ENCODE measurements at places on chromosomes 6 and 20.

DNA sequence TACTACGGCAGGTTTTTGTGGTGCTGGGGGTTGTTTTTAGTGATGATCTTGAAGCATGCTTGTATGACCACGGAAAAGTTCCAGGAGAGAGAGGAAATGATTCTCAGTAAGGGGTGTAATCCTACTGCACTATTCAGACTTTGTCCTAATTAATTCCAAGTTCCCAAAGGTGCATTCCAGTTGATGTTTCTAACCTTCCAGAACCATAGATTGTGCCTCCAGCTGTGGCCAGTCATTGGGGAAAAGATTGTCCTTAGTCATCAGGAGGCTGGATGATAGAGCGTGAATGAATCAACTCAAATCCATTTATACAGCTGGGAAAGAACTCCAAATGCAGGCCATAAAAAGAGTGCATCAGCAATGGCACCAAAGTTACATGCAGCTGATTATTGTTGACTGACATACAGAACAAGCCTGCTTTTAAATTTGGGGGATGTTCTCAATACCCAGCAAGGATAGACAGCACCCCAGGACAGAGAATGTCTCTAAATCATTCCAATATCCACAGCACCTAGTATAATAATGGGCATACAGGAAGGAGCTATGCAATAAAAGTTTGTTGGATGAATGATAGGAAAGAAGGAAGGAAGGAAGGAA lies 27.8 kb upstream of the PKHD1 start:
- DNase-seq, result no peak

GRCh38 chr6:40427196-40427595 lies 160.0 kb downstream of the LRFN2 start:
- DNase-seq, result no peak

GRCh38 chr6:139909992-139910391 lies 535.5 kb upstream of the CITED2 start:
- DNase-seq, result no peak

DNA sequence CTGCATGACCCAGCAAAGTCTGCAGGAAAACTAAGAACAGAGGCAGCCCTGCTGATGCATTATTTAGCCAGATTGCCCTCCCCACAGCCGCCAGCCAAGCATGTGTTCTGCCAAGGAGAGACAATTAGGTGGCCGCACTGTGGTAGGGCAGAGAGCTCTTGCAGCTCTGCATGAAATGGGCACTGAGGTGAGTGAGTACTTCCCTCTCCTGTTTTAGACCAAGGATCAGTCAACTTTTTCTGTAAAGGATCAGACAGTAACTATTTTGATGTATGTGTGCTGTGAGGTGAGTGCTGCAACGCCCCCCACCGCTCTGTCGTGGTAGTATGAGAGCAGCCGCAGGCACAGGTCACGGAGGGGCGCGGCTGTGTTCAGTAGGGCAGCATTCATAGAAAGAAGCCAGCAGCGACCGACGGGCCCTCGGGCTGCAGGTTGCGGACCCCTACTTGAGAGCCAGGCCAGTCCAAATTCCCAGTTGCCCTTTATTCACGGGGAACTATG lies 23.8 kb upstream of the FAM50B start:
- no peak for DNase-seq

DNA sequence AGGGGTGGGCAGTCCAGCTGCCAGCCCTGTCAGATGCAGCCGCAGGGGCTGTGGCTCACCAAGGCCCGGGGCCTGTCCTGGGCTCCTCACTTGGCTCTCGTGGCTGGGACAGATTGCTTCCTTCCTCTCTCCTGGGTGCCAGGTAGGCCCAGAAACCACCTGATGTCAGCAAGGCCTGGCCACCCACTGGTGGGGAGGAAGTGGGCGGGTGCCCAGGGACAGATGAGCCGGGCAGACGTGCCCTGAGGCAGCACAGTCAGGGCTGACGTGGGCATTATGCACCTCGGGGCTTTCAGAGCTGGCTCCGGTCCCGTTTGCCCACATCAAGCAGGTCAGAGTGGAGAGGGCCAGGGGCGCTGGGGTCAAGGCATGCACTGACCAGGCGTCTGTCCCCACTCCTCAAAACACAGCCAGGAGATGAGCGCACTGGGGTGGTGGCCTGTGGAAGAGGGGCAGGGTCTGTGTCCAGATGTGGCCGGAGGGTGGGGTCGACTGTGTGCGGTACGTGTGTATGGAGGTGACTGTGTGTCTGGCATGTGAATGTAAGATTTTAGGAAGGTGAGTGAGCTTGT lies 133.2 kb upstream of the PTPN1 start:
- no peak for DNase-seq

GRCh38 chr6:45163952-45164766 lies 164.0 kb upstream of the RUNX2 start:
- no peak for DNase-seq

GRCh38 chr6:47112317-47112716 lies 70.2 kb upstream of the ADGRF1 start:
- no peak for DNase-seq

DNA sequence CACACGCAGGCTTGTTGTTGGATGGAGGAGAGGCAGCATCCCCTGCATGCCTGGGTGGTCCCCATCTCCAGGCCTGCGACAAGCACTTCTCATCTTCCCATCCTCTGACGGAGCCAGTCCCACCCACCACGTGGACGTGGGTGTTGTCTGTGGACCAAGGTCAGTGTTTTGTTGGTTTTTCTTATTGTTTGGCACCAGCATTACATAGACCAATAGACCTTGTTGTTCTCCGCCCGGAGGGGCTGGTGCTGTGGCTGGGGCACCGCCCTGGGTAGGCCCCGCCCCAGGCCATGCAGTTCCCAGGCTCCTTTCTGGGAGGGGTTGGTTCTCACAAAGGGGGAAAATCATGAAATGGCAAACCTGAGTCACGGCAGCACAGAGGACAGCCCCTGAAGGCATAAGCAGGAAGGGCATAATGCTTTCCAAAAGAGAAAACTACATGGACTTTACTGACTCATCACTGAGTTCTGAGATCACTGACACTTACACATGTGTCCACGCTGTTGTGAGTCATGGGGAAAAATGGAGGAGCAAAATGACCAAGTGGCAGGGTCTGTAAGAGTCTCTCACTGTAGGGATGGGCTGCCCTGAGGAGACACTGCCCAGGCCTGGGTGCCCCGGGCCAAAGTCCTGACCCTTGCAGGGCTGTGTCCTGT lies 90.8 kb downstream of the THBS2 start:
- DNase-seq, result peak; percentile 87

- DNase-seq, result peak; percentile 92
Measured at GRCh38 chr20:8527998-8528723, 396.1 kb downstream of the PLCB1 start.

- DNase-seq, result no peak
Measured at GRCh38 chr20:1465470-1466210, 1.0 kb downstream of the NSFL1C start.

- DNase-seq, result no peak
Measured at GRCh38 chr20:41279546-41280225, 37.8 kb downstream of the ZHX3 start.

GRCh38 chr6:112141707-112142106 lies 54.3 kb downstream of the FAM229B start:
- no peak for DNase-seq

DNA sequence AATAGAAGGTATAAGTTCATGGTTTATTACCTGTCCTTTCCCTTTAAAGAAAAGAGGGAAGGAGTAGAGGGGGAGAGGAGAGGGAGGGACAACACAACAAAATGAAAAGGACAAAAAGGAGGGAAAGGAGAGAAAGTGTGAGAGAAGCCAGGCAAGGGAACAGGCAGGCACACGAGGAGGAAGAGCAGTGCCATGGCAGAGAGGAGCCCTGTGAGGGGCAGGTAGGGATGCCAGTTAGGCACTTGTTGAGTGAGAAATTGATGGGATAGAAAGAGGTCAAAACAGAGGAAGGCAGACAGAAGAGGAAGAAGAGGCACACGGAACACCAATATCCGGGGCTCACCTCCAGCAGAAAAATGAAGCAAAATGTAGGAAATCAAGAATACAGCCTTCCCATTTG lies 42.5 kb downstream of the TNFAIP3 start:
- no peak for DNase-seq

GRCh38 chr20:37808233-37809070 lies 94.5 kb upstream of the VSTM2L start:
- no peak for DNase-seq

DNA sequence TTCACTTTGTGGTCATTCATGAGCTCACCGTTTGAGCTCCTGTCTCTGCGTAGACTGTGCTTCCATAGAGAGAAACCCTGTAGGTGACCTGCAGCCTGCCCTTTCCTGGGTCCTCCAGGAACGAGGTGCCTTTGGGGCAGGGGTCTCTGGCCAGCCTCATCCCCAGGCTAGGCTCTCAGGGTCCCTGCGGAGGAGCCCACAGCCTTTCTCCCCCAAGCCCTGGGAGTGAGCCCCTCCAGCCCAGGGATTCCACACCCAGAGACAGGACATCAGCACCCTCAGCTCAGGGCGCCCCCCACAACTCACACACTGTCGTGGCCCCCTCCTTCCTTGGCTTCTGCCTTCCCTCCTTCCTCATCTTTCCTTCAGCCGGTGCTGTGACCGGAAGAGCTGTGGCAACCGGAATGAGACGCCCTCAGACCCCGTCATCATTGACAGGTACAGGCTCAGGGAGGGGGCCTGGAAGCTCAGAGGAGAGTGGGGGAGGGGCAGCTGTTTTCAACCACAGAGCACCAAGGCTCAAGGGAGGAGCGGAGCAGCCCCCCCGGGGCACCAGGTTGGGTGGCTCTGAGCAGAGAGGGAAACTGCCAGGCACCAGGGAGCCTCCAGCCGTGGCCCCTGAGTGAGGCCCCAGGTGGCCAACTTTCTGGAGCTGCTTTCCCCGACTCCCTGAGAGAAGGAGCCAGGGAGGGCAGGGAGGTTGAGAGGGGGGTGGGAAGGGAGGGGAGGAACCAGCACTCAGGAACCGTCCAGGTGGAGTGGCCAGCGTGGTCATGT lies 16.8 kb downstream of the EBF4 start:
- DNase-seq, result no peak

GRCh38 chr20:60007464-60007863 lies 49.2 kb downstream of the CDH26 start:
- no peak for DNase-seq

GRCh38 chr6:26142026-26142425 lies 54.8 kb downstream of the HFE start:
- DNase-seq, result no peak

- DNase-seq, result peak; percentile 100
Measured at GRCh38 chr6:31619805-31620585, 520 bp upstream of the PRRC2A start.

DNA sequence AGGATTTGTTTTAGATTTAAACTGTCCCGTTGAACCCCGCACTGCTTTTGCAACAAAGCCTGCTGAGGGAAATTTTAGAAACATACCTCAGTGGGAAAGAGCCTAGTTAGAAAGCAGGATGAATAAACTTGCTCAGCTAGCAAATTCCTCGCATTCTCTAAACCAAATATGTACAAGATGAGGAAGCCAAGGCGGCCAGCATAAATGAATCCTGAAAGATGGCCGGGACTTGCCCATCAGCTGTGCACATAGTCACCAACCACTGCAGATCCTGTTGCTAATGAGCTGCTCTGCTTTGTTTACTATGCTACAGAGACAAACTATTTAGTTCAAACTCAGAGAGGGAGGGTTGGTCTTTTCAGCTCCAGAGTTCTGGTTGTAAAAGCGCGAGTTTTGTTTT lies 49.0 kb downstream of the TMEM170B start:
- peak; percentile 91 for DNase-seq

GRCh38 chr6:45538641-45539547 lies 161.2 kb upstream of the SUPT3H start:
- DNase-seq, result peak; percentile 84

DNA sequence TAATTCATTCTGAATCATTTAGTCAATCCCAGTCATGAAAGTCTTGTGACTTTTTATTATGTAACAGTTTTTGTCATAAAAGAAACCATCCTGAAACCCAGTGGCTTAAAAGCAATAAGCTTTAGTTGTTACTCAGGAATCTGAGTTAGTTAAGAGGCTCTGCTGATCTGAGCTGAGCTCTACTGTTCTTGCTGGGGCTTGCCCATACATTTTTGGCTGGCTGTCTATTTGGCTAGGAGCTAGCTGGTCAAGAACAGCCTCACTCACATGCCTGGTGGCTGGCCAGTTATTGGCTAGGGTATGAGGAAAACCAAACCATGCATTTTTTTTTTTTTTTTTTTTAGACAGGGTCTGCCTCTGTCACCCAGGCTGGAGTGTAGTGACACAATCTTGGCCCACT lies 10.6 kb downstream of the TCF21 start:
- no peak for DNase-seq

- peak; percentile 71 for DNase-seq
Measured at GRCh38 chr20:675453-676314, at the start of gene SCRT2. Gene SCRT2, minus strand, starts transcription at chr20:675802. Its CDS starts 201 bp downstream, at chr20:675601.

DNA sequence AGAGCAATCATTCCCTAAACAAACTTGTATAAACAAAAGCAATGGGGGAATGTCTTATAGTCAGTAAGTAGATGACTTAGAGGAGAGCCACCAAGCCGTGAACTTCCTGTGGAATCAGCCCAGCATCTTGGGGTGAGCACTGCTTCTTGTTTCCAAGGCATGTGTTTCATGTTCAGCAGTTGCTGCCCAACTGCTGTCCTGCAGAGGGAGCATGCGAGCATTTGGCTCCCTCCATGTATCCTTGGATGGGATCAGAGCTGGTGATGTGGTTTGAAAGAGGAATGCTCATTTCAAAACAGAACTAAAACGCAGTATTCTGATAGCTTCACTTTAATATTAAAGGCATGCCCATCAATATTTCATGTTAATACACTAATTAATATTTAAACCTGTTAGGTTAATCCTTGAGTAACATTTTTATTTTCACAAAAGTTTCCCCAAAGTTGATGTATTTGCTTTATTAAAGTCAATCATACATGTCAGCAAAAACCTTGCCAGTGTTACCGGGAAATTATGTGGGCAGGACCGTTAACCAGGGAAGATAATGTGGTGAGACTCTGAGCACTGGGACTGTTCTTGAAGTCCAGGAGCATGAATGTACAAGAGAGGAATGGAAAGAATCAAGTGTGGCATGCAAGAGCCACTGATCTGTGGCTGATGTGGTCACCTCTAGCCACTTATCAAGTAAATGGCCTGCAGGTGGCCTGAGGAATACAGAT lies 172.1 kb upstream of the GGTLC1 start:
- peak; percentile 71 for DNase-seq

- peak; percentile 10 for DNase-seq
Measured at GRCh38 chr6:125586074-125586473, 163.4 kb upstream of the HEY2 start.

DNA sequence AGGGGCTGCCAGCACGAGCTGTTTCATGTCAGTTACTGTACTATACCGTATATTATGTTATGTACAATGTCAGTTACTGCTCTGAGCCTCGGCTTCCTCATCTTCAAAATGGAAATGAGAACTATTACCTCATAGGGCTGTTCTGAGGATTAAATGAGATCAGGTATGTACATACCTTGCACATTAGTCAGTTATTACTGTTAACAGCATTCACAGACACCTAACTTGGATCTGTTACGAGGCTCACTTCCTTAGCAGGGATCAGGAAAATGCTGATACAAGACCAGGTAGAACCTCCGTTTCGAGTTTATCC lies 69.7 kb upstream of the TBC1D7 start:
- DNase-seq, result no peak

DNA sequence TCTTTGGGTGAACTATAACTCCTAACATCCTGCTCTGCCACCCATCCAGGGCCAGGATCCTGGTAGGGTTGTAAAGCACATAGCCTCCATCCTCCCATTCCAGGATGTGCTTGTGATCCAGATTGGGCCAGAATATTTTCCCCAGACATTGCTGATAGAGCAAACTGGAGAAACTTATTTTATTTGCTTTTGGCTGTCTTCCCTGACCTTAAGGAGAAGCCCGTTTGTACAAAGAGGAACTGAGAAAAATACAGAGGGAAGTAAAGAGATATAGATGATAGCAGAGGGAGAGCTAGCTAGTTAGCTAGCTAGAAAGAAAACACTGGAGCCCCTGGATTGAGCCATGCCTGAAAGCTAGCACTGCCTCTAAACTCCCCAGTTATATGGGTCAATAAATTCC lies 9.0 kb upstream of the HDAC2 start:
- no peak for DNase-seq

All from fibroblast of upper back skin (primary cell).